ENCODE measurements at places on chromosomes 4 and X. TPM values are rescaled to one million over a fixed set of nuclear protein-coding genes. Genes with fewer than 3 reads are reported as not detected.

HTN1 gene
- not detected for total RNA-seq

CNKSR2 gene
- total RNA-seq: 0.57 TPM

SLC38A5 gene
- 24.7 TPM for total RNA-seq

C1GALT1C1 gene
- total RNA-seq: 16.5 TPM

GAGE12F gene
- not detected for total RNA-seq

SMIM14 gene
- total RNA-seq: 24.2 TPM

ERCC6L gene
- total RNA-seq: 6.4 TPM

DNA sequence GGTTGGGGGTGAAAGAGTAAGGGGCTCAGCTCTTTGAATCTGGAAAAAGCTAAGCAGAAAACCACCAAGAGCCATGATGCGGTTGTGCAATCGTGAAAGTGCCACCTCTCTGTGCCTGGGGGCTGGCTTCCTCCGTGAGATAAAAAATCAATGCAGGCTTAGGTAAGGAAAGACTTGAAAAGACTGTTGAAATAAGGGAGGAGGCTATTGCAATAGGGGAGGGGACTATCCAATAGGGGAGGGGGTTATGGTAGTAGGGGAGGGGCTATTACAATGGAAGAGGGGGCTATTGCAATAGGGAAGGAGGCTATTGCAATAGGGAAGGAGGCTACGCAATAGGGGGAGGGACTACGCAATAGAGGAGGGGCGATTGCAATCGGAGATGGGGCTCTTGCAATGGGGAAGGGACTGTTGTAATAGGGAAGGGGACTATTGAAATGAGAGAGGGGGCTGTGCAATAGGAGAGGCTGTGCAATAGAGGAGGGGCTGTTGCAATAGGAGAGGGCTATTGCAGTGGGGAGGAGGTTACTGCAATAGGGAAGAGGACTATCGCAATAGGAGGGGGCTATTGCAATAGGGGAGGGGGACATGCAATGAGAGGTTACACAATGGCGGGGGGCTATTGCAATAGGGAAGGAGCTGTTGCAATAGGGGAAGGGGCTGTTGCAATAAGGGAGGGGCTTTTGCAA, 162.3 kb upstream of the PSAPL1 start:
- DNase-seq: no peak

DNA sequence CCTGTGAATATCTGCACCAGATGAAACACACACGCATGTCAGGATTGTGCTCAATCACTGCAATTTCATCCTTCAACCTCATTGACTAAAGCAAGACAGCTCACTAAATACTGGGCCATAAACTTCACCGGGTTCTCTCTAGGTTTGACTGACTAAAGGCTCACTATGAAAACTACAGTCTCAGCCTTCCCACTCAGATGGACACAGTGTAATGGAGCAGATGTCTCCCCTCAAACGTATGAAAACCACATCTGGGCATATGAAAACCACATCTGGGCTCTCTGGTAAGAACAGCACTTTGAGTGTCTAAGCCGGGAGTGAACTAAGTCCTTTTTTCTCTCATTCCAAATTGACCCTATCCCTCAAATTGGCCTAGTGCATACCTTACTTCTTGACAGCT, 15.2 kb downstream of the GEMIN8 start:
- DNase-seq: no peak

DNA sequence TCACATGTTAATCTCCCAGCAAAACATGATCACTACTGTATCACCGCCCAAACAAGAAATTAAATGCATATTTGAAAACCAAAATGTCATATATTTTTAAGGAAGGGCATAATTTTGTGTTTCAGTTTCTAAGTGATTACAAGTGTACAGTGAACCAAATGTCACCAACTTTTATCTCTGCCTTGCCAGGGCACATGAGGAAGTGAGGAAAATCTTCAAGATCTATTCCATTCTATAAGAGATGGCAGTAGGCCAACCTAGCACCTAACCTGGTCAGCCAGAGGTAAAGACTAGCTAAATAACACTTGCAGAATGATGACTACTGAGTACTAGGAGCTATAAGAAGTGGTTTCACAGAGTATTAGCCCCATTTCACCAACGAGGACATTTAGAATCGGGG, 107.2 kb downstream of the ATP11C start:
- DNase-seq: no peak

- DNase-seq: no peak
These were observed 302.4 kb downstream of the IL1RAPL1 start for GRCh38 chrX:28889591-28890090.

GRCh38 chr4:114435116-114435515, 163.5 kb upstream of the UGT8 start:
- no peak for DNase-seq

- DNase-seq: no peak
These were observed 152.9 kb downstream of the NHS start for GRCh38 chrX:17527922-17528321.

DNA sequence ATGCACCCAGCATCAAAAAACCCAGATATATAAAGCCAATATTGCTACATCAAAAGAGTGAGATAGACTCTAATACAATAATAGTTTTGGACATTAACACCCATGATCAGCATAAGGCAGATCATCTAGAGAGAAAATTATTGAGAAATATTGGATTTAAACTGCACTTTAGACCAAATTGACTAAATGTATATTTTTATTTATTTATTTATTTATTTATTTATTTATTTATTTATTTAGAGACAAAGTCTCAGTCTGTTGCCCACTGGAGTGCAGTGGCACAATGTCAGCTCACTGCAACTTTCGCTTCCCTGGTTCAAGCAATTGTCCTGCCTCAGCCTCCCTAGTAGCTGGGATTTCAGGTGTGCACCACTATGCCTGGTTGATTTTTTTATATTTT, 193.0 kb downstream of the KLHL4 start:
- no peak for DNase-seq

GRCh38 chr4:189822326-189822725, 118.3 kb upstream of the FRG1 start:
- DNase-seq: no peak

DNA sequence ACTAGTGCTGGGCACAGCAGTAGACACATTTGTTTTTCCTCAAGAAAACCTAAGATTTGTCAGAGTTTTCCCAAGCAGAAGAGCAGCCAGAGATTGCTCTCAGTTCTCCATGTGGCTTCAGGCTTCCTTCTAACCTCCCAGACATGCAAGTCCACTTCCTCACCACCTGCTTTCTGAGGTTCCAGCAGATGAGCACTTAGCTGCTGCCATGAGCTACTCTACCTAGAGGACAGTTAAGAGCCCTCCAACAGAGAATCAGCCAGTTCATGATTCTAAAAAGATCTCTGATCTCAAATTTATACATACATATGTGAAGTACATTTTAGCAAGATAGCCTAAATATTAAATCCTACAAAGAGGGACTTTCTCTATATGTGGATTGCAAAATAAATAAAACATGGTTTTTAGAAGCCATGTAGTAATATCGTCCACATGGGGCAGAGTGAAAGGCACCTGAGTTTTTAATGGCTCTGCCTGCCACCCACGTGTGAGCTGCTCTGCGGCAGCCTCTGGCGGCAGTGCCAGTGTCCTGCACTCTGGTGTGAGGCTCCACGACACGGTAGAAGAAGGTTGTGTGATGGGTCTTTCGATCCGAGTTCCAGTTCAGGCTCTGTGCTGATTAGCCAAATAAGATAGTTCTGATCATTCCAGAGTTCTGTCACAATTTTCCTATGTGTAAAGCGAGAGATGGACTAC, 10.3 kb downstream of the CYP4V2 start:
- no peak for DNase-seq

GRCh38 chrX:69162361-69162865, 2.8 kb downstream of the PJA1 start:
- no peak for DNase-seq
